Activated naive CD4-positive, alpha-beta T cell (primary cell): ENCODE measurements at places on chromosomes 6 and 20.

GRCh38 chr6:87045521-87046075, 49.3 kb downstream of the CGA start:
- DNase-seq: no peak

DNA sequence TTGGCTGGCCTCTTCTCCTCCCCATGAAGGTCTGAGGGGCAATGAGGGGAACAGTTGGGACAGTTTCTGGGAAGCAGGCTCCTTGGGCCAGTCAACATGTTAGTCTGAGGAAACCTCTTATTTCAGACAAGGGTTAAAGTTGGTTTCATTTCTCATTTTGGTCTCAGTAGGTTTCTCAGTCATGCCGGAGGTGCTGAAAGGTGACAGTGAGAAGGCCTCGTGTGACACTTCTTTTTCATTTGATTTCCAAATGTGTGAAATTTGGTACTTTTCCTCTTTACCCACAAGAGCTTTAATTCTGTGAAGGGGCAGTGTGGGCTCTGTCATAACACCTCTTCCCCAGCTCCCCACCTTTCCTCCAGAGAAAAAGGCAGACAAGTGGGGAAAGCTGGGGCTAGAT, 7.5 kb upstream of the GLP1R start:
- DNase-seq: no peak

- no peak for DNase-seq
These were observed 27.7 kb downstream of the HAO1 start for GRCh38 chr20:7912551-7912950.

DNA sequence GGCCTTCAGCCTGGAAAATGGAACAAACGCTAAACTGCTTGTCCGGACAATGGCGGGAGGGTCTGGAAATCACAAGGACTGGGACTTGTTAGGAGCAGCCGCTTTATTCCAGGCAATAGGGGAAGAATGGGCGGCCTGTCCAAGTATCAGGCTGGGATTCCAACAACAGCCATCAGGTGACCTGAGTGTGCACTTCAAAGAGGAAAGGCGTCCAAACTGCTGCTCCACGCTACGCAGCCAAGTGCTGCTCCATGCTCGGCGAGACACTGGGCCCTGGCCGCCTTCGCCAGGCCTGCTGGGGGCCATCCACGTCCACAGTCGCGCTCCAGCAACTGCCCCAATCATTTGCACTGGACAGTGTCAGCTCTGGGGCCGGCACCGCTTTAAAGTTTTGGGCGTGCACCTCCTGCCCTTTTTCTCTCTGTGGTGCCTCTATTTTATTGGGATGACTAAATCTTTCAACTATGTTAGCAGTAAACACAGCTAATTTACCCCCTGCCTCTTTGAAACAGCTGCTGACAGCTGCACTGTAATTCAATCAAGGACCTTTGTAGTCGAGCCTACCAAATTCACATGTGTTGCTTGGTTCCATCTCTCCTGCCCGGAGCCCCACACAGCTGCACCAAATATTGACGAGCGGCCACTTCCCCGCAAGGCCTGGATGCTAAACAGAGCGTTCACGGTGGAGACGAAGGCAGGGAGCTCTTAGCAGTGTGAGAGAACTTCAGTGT, 98.3 kb downstream of the BMP7 start:
- DNase-seq: no peak

GRCh38 chr6:29593199-29593855, 8.4 kb downstream of the OR2H2 start:
- DNase-seq: no peak

GRCh38 chr6:99821164-99821563, 172.9 kb downstream of the MCHR2 start:
- no peak for DNase-seq

DNA sequence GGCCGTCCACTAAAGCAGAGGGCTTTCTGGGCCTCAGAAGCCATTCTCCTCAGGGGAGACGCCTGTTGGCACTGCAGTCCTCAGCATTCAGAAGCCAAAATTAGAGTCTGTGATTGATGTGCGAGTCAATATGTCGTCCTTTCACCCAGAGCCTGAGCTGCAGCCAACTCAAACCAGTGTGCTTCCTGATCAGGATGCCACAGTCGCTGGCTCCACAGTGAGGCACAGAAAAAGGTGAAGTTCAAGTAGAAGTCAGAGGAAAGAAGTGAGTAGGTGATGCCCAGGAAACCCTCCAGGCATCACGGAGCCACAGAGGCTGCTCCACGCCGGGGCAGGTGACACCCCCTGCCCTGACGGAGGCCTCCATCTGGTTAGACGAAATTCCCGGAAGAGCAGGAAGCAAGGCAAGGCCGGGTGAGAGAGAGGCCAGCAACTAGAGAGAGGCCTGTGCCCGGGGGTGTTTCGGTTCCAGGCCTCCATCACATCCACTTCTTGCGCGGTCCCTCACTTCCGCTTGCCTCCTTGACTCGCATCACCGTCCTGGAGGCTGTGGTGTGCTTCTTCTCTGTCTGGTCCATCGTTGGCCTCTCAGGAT, 177.7 kb upstream of the SNX9 start:
- DNase-seq: no peak

DNA sequence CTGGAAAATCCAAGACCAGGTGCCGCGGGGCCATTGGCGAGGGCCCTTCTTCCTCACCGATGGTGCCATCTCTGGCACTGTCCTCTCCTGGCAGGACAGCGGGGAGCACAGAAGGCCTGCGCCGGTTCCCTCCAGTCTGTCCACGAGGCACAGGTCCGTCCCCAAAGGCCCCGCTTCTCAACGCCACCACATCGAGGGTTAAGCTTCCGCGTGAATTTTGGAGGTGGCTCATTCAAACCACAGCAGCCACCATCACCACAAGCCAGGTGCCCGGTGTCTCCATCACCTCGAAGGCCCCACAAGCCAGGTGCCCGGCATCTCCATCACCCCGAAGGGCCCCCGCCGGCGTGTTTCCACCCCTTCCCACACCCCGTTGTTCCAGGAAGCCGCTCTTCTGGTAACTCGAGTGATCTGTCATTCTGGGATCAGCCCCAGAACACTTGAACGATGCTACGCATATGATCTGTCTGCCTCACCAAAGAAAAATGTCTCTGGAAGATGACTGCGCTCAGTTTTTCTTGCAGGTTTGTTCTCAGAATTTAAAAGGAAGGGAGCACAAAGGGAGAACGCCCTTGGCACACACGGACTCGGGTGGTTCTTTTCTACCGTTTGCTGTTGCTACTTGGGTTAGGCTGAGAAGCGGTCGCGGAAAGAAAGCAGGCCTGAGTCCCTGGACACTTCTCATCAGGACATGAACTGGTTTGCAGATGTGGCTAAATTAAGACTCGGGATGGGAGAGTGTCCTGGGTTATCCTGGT, 9.9 kb upstream of the KIF25 start:
- DNase-seq: no peak

DNA sequence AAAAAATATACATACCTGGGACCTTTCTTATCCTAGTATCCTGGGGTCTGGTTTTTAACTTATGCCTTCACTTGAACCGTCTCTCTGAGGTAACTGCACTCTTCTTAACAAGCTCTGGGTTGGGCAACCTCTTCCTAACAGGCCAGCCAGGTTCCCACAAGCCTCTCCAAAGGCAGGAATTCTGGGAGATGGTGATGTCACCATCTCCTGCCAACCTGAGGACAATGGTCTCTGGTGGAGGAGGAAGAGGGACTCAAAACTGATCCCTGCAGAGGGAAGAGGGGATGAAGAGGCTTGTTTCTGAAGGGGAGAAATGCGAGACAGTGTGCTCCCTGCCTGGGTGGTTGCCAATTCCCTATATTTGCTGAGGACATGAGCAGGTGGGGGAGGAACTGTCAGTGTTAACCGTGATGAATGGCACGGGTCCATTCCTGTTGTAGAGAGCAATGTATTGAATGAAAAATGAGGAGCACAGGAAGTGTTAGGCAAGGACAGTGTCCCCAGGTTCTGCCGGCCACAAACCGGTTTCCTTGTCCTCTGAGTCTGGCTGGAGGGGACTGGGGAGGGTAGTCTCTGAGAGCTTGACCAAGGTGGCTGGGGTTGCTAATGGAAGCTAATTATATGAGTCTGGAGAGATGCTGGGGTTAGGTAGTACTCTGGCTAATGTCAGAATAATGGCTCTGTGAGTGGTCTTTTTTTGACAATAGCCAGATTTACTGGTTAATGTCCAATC, 95.5 kb downstream of the KCNB1 start:
- no peak for DNase-seq

- no peak for DNase-seq
These were observed 23.5 kb downstream of the PLEKHG1 start for GRCh38 chr6:150622941-150623874.

GRCh38 chr6:149271348-149272340, 45.9 kb upstream of the TAB2 start:
- no peak for DNase-seq

DNA sequence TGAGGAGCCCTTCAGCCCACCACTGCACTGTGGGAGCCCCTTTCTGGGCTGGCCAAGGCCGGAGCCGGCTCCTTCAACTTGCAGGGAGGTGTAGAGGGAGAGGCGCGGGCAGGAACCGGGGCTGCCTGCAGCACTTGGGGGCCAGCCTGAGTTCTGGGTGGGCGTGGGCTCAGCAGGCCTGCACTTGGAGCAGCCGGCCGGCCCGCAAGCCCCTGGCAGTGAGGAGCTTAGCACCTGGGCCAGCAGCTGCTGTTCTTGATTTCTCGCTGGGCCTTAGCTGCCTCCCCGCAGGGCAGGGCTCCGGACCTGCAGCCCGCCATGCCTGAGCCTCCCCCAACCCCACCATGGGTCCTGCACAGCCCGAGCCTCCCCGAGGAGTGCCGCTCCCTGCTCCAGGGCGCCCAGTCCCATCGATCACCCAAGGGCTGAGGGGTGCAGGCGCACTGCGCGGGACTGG, 101.7 kb upstream of the ADGRB3 start:
- DNase-seq: no peak

- no peak for DNase-seq
These were observed 27.9 kb upstream of the LRRC1 start for GRCh38 chr6:53766930-53767329.

GRCh38 chr6:99579781-99580180, 11.3 kb upstream of the CCNC start:
- no peak for DNase-seq

DNA sequence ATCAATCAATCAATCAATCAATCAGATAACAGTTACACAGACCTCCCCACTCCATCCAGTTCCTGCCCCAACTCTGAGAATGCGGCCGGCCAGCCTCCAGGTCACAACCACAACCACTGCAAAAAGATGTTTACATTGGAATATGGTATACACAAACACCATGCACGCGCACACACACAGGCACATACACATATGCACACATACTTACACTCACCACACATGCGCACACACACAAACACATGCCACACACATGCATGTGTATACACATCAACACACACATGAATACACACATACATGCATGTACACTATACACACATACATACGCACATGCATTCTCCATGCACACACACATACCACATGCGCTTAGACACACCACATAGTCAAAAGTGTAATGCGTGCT, 131.1 kb downstream of the PXDC1 start:
- DNase-seq: no peak

DNA sequence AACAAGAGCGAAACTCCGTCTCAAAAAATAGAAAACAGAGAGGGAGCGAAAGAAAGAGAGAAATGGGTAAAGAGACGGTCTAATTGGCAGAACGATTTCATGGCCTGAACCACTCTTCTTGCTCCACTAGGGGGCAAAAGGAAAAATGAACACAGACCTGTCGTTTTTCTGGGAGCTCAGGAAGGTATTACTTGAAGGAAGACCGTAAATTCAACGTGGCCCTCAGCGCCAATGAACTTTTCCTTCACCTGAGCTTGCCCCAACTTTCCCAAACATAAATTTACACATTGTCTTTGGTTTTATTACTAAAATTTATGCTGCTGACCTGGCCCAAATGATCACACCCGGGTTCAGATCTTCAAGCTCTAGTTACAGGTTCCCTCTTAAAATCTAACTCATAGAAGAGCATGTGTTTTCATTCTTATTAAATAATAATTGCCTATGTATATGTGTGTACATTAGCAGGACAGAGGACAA, 67.3 kb downstream of the ATP9A start:
- DNase-seq: no peak

- DNase-seq: no peak
These were observed 76.9 kb downstream of the STK35 start for GRCh38 chr20:2178318-2179232.

DNA sequence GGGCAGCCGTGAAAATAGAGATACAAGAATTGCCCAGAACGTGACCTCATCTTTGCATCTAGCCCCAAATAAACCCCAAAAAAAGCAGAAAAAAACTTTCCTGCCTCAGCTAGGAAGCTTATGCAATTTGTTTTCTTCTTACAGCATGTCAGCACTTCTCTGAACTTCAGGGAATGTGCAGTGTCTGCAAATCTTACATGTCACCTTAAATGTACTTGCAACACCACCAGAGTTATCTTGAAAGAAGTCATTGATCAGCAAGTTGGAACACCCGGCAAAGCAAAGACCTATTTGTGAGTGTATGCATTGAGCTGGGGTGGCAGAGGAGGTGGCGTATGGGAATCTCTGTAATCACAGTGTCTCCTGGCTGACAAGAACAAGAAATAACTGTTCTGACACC, 123.4 kb downstream of the PKHD1 start:
- DNase-seq: no peak

DNA sequence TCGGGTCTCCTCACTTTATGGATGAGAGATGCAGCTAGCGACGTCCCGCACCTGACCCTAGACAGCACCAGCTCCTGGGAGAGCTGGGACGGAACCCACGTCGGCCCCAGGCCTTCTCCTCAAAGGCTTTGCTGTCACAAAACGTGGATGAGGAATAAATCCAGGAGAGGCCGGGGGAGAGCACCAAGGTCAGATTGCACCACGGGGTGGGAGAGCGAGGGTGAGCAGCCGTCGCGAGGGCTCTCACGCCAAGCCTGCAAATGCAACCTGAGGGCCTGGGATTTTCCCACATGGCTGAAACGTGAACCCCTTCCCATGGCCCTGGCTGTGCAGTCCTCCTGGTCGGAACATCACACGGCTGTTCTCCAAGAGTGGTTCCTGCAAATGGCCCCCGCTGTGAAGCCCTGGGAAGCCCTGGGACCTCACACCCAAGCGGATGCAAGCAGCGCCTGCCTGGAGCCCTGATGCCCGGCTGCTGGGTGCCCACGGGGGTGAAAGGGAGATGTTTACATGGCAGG, 45.3 kb downstream of the DLL1 start:
- no peak for DNase-seq

- DNase-seq: peak; percentile 83
These were observed at the start of gene MAP3K5 for GRCh38 chr6:136792410-136793262. Gene MAP3K5 (minus strand): TSS chr6:136792477. CDS start chr6:136792157, 320 bp downstream.

DNA sequence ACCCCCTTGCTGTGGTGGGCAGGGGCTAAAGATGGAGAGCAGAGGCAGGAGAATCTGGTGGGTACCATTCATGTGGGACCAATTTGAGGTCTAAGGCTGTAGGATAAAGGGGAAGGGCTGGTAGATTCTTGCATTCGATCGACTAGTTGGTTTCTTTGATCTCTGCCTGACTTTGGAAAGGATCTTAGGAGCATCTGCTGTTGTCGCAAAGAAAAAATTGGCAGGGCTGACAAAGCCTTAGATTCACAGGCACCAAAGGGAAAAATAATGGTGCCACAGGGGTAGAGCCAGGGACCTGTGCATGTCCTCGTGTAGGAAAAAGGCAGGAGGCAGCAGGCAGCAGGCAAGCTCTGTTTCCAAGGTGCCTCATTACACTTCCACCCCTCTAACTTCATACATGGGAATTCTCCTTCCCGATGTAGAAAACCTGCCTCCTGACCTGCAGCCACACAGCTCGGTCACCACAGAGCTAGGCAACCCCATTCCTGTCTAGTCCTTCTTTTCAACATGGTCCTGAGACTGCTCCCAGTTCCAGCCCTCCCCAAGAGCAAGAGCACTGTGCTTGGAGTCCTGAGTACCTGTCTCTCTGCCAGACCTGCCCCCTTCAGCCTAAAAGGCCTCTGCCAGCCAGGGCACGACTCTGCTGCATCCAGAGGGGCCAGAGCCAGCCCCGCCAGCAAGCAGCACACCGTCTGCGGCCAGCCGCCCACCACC, 71.9 kb downstream of the FGD2 start:
- no peak for DNase-seq

- no peak for DNase-seq
These were observed 15.2 kb downstream of the CHMP4B start for GRCh38 chr20:33826270-33826897.
